ENCODE measurements at places on chromosomes 1 and 21.

GRCh38 chr1:24501371-24502064, 1.1 kb upstream of the RCAN3 start:
- peak; percentile 17 for DNase-seq

- peak; percentile 12 for DNase-seq
Measured at GRCh38 chr1:76086597-76086996, 12.1 kb downstream of the ST6GALNAC3 start.

GRCh38 chr1:116147972-116148371, 36.8 kb downstream of the MAB21L3 start:
- DNase-seq: peak; percentile 7

- no peak for DNase-seq
Measured at GRCh38 chr1:94246692-94247137, 9.3 kb upstream of the ARHGAP29 start.

DNA sequence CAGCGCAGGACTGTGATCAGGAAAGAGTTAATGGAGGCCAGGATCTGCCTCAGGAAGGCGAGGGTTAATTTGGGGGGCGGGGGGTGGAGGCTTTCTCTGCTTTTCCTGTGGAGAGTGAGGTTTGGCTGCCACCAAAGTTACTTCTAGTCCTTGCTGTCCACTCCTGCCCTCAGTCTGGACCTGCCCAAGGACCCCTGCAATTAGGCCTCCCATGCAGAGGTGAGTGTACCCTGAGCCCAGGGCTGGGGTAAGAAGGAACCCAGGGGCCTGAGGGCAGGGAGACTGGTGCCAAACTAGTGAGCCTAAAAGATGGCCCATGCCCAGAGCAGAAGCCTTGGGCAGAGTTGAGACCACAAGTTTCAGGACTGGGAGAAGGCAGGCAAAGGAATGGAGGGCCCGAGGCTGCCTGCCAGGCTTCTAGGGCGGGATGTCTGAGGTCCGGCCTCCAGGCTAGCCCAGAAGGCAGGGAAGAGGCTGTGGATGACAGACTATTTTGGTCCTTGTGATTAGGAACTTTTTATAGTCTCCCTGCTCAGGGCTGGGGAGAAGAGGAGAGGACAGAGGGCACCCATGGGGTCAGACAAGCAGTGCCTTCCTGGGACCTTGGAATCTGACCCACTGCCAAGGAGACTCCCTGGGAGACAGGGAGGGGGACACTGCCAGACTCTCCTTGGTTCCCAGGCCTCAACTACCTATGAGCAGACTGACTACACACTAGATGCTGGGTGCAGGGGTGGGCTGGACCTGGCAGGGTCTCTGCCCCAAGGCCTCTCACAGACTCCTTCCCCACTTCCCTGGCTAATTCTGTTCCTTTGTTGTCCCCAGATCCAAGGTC, at the start of gene FAM110D:
FAM110D (plus strand) TSS at position 172 of the 835 bp plus-strand sequence. CDS start 2,213 bp downstream, outside the sequence.
- no peak for DNase-seq

All from fibroblast of upper back skin (primary cell).